Stimulated activated CD4-positive, alpha-beta T cell treated with anti-CD3 and anti-CD28 coated beads, Interleukin-1b, Interleukin-23, amount 100 ng/mL, for 24 hours (primary cell): ENCODE measurements at places on chromosomes 7 and 10.

DNA sequence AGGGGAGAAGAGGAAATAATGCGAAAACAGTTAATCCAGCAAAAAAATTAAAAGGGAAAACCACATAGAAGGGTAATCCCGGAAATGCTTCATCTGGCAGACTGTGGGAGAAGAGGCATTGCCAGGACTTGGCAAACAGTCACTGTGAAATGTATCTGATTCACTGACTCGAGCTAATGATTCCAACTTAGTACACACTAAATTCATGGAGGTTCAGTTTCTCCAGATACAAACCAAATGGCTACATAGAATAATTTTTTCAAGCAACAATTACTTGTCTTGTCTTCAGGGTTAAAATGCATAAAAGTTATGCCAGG is 36.4 kb downstream of the GDI2 start:
- no peak for DNase-seq

- DNase-seq: no peak
These were observed 8.0 kb downstream of the CDK13 start for GRCh38 chr7:39958038-39958437.

- no peak for DNase-seq
These were observed 227.5 kb downstream of the WDR11 start for GRCh38 chr10:121078672-121079102.

GRCh38 chr10:70622981-70623844 is 20.7 kb upstream of the PRF1 start:
- DNase-seq: no peak

- peak; percentile 38 for DNase-seq
These were observed at the start of the genes DYDC1 and DYDC2 for GRCh38 chr10:80356563-80356988. Gene DYDC1, minus strand, starts transcription at chr10:80356755. Its CDS starts 4,154 bp downstream, at chr10:80352601. Gene DYDC2, plus strand, starts transcription at chr10:80356781. Its CDS starts 5,663 bp downstream, at chr10:80362444.

DNA sequence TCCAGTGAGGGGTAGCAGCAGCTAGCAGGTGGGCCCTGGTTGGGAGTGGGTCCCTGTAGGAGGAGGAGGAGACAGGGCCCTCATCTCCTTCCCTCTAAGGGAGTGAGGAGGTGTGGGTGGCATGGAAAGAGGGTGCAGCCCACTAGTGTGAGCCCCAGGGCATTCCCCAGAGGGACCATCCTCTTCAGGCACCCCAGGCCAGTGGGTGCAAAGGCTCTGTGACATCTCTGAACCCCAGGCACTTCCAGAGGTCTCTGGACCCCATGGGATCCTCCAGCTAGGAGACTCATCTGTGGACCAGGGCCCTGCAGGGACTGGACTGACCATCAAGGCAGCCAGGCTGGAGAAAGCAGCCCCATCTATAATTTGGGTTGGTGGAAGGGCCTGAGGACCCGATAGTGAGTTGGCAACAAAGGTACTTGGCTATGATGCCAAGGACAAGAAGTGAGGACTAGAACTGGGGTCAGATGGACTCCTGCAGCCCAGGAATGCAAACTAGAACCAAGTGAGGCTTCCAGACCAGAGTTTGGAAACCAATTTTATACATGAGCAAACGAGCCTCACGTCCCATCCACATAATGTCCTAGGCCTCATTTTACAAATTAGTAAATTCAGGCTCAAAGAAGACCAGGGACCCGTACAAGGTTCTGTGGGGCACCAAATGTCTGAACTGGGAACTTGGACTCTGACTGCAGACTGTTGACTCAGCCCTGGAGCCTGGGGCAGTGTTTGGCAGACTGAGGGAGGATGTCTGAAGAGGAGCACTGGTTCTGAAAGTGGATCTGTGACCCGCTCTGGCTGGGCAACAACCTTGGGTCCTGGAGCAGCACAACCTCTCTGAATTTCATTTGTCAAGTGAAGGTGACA is 1.4 kb upstream of the VSTM4 start:
- no peak for DNase-seq

- no peak for DNase-seq
These were observed 353.4 kb upstream of the GALNT17 start for GRCh38 chr7:70778585-70778984.

GRCh38 chr10:47366731-47367460 is 17.2 kb downstream of the ZNF488 start:
- no peak for DNase-seq

GRCh38 chr7:88396948-88397322 is 90.2 kb upstream of the STEAP4 start:
- DNase-seq: no peak

DNA sequence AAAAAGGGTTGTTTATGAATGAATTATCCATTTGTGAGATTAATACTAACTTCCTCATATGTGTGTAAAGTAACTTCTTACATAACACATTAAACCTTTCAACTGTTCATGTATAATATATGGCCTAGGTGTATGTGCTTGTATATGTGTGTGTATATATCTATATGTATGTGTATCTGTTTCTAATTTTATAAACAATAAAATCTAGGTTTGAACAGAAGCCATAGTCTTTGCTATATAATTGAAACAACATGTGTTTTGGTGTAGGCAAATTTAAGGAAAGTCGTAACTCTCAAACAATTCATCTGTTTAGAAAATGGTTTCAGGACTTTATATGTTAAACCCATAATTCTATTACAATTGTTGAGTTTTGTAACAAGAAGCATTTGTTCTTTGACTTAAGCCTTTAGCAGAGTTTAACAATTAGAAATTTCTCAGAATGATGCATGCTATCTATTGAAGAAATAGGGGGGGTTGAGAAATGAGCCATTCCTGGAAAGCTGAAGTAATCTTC is 103.3 kb downstream of the BBS9 start:
- DNase-seq: no peak

- no peak for DNase-seq
These were observed 71.4 kb downstream of the NEURL1 start for GRCh38 chr10:103564776-103565520.

- no peak for DNase-seq
These were observed 22.7 kb downstream of the DHTKD1 start for GRCh38 chr10:12091421-12091820.

DNA sequence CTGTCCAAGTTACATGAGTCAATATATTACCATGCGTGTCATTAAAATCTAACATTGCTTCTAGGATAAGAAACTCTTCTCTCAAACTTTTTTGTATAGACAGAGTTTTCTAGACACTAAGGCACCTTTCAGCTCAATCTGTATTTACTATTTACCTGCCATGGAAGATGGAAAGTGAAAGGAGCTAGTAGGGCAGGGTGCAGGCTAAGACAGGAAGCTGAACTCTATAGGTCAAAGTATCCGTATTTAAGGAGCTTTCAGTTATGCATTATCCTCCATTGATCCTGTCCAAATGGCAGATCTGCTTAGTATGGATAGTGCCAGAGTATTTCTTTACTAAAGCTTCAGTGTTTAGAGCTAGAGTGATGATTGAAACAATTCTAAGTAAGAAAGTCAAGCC is 612.8 kb downstream of the IPMK start:
- no peak for DNase-seq

GRCh38 chr10:129709627-129710509 is 242.8 kb downstream of the MGMT start:
- no peak for DNase-seq

- DNase-seq: no peak
These were observed 310.2 kb upstream of the LRRN3 start for GRCh38 chr7:110780712-110781111.

DNA sequence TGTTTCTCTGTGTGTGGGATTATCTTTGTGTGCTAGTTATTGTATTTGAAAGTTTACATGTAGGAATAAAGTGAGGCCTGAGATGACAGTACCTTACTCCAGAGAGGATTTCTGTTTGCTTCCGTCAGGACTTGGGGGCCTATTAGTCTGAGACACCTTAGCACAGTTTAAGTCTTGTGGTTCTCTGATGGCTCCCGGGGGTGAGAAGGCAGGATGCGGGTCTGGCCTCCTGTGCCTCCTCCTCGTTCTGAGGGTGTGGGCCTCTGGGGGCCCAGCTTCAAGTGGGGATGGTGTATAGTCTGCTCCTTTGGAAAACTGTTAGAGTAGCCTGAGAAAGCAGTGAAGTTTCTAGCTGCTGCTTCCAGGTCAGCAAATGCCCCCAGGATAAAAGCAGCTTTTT is 12.4 kb downstream of the MTURN start:
- DNase-seq: no peak

DNA sequence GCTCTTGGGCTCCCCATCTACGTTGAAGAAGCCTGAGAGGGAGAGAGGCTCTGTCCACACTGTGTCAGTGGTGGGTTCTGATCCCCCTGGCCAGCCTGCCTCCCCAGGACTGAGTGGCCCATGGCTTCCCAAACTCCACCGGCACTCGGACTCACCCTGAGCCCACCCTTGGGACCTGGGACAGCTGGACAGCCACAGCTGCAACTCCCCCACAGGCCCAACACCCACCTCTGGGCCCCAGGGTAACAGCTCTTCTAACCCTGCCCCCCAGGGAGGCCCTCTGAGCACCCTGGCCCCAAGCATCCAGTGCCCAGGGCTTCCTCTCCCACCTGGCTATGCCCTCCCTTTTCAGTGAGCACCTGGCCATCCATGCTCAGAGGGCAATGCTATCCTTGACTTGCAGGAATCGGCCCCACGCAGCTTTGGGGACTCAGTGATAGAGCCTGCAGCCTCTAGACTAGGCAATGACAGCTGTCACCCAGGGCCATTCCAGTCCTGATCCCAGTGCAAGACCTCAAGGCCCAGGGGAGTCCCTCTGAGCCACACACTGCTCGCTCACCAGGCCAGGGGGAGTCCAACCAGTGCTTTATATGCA is 17.9 kb downstream of the OGDHL start:
- no peak for DNase-seq

DNA sequence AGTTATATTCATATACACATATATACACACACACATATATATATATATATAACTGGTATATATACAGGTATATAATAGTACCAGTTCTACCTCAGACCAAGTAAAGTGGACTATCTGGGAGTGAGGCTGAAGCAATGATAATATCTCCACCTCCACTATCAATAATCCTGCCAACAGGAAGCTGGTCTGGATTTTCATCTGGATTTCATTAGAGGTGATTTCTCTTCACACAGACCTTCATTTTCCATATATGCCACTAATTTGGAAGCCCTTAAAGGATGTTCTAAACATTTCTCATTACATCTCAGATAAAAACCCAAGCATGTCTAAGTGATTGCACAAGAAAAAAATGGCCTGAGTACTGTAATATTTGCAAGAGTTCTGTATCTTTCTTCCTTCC is 1.7 kb upstream of the SLC35B4 start:
- DNase-seq: no peak

GRCh38 chr7:36653008-36653662 is 71.2 kb downstream of the AOAH start:
- no peak for DNase-seq

GRCh38 chr10:93938140-93938539 is 44.4 kb downstream of the SLC35G1 start:
- no peak for DNase-seq

- no peak for DNase-seq
These were observed 129.5 kb downstream of the PTPN20 start for GRCh38 chr10:47040681-47041080.

GRCh38 chr10:78231939-78232338 is 198.3 kb downstream of the RPS24 start:
- no peak for DNase-seq

GRCh38 chr7:151849008-151849878 is 27.7 kb downstream of the PRKAG2 start:
- no peak for DNase-seq

DNA sequence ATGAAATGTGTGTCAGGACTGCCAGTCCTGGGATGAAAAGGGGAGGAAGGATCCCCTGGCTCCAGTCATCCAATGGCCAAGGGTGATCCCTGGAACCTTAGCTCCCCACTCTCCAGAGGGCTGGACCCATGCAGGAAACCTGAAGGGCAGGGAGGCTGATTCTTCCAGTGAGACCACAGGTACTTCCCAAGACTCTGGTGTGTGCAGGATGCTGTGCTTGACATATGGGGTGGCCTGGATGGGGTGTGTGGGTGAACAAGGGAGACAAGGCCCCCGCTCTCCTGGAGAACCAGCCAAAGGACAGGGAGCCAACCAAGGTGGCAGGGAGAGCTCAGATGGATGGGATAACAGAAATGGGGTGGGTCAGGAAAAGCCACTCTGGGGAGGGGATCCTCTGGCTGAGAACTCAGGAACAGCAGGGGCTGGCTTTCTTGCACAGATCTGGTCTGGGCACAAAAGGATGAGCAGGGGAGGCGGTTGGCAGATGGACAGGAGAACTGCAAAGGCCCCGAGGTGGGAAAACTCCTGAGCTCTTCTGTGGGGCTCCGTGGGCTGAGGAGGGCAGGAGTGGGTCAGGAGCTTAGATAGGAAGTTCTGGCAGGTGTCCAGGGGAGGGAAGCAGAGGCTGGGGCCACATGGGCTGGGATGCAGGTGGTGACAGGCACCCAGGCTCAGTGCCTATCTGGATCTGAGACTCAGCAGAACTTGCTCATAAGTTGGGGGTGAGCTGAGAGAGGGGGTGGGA is 100.6 kb downstream of the ARHGAP22 start:
- DNase-seq: no peak

DNA sequence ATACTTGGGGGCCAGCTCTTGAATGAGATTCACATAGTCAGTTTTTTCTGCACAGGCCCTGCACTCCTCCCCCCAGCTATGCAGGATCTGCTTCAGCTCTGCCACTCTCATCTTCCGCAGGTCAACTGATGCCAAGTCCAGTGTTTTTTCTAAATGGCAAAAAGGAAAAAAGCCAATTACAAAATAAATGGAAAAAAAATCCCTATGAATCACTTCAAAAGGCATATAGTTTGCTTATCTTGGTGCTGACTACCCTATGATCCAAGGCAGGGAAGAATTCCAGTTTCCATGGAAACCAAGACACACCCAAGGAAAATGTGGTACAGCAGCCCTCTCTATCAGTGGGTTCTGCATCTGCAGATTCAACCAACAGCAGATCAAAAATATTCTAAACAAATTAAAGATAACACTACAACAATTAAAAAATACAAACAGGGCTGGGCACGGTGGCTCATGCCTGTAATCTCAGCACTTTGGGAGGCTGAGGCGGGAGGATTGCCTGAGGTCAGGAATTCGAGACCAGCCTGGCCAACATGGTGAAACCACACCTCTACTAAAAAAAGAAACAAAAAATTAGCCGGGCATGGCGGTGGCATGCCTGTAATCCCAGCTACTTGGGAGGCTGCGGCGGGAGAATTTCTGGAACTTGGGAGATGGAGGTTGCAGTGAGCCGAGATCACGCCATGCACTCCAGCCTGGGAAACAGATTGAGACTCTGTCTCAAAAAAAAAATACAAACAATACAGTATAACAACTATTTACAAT is 17.6 kb downstream of the CDNF start:
- DNase-seq: no peak

- no peak for DNase-seq
These were observed 3.7 kb downstream of the DDIT4 start for GRCh38 chr10:72277340-72277995.

GRCh38 chr7:123241809-123242208 is 42.0 kb upstream of the SLC13A1 start:
- no peak for DNase-seq

DNA sequence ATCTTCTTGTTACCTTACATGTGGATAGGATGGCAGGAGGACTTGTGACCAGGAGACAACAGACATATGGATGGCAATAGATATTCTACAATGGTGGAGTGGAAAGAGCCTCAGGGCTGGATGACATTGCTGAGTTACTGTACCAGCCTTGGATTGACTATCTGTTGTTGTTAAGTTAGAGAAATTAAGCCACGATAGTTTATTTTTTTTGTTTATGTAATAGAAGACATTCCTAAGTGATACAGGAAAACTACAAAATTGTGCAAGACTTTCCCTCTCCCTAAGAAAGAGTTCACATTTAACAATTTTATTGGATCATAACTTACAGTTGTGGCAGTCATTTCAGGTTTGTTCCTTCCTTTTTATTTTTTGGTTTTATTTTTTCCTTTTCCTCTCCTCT is 230.7 kb upstream of the CACNA2D1 start:
- no peak for DNase-seq

- DNase-seq: peak; percentile 4
These were observed 47.7 kb downstream of the LYZL2 start for GRCh38 chr10:30581779-30582380.

- no peak for DNase-seq
These were observed 40.7 kb upstream of the GJD4 start for GRCh38 chr10:35564341-35564968.
